ENCODE measurements at places on chromosomes 7 and 10.

GRCh38 chr10:12659706-12660105, 310.4 kb downstream of the CAMK1D start:
- no peak for DNase-seq

- no peak for DNase-seq
These were observed 13.3 kb upstream of the SLC18A3 start for GRCh38 chr10:49596836-49597235.

DNA sequence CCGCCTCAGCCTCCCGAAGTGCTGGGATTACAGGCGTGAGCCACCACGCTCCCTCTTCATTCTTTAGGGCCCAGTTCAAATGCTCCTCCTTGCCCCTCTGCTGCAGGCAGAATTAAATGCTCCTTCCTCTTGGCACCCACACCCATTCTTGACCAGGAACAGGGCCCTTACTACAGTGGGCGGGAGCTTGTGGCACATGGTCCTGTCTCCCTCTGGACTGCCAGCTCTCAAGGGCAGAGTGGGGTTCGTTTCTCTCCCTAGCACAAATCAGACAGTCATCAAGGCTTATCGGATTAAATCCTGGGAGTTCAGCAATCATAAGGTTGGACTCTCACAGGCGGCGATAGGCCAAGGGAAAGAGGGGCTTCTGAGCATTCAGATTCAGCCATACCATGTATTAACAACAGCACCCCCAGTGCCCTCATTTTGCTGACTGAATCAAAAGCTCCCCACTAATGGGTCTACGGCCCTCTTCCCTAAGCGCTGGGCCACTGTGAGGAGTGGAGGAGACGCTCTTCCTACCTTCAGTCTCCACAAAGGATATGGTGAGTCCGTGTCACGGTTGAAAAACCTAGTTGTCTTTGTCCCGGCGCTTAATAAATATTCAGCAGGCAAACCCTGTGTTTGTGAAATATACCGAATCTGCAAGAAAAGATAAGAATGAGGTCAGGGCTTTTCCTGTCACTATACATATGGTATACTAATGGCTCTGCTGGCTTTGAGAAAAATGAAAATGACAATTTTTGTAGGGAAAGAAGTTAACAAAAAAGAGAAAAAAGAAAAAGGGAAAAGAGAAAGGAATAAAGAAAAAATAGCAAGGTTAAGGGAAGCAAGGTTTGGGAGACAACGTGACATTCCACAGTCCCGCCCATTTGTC, 107.4 kb downstream of the CLEC2L start:
- no peak for DNase-seq

GRCh38 chr10:6074489-6075301, 12.5 kb upstream of the IL2RA start:
- DNase-seq, result no peak

DNA sequence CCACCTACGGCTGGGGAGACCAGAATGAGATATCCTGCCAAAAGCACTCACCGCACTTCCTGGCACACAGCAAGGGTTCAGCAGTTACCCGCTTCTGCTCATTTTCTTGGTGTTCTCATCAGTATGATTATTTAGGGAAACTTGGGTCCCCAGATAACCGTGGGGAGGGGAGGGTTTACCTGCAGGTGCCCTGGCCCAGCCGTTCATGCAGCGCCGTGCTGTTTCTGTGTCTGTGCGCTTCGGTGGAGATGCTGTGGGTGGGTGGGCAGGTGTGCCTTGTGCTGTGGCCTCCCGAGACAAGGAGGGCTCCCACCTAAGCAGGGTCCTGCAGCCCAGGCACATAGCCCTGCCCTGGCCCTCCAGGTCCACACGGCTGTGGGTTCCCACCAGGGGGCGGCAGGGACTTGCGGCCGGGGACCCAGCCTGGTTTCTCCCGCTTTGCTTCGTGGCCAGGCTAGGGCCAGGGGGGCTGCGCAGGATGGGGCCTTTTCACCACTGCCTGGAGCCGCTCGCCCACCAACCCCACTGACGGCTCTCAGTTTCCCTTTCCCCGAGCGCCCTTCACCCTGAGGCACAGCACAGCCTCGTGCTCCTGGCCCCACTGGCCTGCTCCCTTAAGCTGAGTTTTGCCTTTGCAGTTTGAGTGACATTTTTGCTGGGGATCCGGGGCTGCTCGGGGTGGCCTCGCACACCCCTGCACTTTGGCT, 78.5 kb downstream of the LHPP start:
- DNase-seq, result peak; percentile 46

DNA sequence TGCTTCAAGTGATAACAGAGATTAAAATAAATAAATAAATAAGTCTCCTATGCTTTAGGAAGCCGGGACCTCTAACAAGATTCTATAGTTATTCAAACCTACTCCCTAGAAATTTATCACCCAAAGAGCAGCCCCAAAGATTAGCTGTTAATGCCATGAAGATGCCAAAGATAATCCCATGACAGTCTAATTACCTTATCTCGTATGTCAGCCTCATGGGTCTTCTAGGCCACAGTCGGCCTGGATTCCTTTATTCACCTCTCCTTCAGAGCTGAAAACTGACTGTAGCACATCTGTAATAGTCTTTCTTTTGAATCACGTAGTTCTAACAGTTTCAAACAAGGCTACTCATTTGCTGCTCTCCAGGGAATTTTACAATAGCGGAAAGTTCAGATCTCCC, 24.2 kb downstream of the COL1A2 start:
- DNase-seq, result no peak
